ENCODE measurements at places on chromosomes 3 and 15.

- no peak for DNase-seq
These were observed 12.1 kb upstream of the CTSH start for GRCh38 chr15:78956937-78957336.

DNA sequence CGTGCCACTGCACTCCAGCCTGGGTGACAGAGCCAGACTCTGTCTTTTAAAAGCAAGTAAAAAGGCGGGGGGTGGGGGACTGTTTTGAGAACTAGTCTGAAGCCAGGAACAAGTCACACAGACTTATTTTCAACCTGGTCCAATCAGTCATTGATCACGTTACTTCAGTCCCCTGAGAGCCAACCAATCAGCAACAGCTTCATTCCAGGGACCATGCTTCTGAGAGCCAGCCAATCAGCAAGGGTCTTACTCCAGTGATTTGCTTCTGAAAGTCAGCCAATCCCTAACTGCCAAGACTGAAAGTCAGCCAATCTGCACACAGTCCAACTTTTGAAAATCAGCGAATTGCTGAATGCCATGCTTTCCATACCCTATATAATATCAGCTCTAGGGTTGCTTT, 48.6 kb upstream of the C15orf39 start:
- DNase-seq, result no peak

- no peak for DNase-seq
These were observed 682.1 kb upstream of the CFAP20DC start for GRCh38 chr3:59731943-59732342.

DNA sequence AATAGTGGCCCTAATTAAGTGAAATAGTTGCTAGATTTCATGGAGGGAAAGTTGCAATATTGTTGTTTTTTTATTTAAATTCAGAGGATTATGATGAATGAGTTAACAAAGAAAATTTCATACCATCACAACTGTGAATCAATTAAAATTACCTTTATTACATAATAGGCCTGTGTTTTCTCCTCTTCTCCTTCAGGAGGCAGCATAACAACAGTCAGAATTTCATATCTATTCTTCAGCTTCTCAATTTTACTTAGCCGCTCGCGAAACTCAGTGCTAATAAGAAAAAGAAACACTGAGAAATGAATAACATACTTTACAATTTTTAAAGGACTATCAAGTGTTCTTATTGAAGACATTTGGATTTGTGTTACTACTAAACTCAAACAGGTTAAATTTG, 29.4 kb downstream of the TTC14 start:
- DNase-seq, result no peak

DNA sequence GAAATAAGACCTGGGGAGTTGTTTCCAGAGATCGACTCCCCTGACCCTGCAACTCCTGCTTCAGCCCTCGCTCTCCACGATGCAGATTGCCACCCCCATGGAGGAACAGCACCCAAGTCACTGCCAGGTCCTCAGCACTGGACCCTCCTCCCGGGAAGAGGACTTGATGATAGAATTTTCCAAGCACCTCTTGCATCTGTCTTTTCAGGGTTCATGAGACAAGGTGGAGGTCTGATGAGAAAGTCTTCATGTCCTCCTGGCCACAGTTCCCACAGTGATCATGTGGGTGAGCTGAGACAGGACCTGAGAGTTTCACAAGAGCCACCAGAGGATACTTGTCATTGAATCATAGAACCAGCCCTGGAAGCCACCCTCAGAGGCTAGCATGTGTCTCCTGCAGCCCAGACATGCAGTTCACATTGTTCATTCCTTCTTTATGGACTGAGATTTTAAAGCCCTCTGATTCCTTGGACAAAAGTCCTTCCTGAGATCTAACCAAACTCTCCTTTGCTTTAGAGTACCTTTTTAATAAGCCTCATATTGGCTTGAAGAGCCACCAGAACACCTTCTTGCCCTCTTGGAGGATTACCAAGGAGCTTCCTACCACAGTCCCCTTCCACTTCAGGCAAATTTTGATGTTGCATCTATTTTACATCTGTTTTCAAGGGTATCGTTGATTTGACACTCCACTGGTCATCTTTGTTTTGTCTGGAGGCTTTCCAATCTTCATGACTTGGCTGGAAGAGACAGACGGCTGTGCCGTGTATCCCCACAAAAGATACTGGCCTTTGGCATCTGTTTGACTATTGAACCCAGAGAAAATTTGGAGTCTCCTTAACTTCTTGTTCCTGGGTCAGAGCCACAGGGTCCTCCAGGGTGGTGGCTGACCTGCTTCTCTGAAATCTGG, 224.8 kb upstream of the BHLHE40 start:
- no peak for DNase-seq

DNA sequence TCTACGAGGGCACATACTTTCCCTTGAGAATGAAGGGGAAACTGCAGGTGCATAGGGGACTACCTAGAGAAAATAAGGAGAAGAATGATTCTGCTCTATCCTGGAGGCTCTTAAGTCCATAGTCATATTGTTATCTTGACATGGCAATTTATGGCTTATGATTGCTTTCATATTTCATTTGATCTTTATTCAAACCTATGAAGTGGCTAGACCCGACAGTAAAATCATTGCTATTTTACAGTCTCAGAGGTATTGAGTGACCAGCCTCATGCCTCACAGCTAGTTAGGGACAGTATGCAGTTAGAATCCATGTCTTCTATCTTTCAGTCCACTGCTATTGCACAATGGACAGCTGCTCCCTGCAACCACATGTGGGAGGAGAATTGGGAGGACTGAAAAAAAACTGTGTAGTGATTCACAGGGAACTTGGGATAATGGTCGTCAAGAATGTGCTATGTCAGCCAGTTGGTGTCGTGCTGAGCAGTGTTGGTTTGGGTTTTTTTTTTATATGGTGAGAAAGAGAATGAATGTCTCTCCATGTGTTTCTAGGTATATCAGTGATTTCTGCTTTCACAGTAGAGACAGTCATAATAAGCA, 63.2 kb upstream of the SPPL2A start:
- no peak for DNase-seq

- DNase-seq, result no peak
These were observed 59.1 kb downstream of the SENP7 start for GRCh38 chr3:101453961-101454360.

- no peak for DNase-seq
These were observed 178.9 kb downstream of the POLR2M start for GRCh38 chr15:57885435-57885834.

DNA sequence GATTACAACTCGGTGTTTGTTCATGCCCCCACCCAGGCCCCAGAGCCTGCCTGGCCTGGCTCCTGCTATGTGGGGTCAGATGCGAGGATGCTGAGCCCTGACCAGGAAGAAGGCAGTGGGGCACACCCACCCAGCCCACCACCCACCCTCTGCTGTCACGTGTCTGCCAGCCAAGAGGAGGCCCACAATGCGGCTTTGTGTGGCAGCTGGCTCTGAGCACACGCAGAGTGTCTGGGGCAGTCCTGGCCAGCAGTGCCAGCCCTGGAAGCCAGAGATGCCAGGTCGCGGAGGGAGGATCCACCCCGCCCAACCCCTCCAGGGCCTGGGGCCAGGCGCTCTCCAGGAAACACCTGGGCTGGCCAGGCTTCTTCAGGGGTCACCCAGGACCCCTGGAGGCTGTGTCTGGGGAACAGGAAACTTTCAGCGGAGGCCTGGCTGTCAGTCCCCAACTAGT, 26.4 kb upstream of the KLF13 start:
- DNase-seq, result no peak

GRCh38 chr3:194824701-194825111, 139.0 kb downstream of the FAM43A start:
- DNase-seq, result no peak

DNA sequence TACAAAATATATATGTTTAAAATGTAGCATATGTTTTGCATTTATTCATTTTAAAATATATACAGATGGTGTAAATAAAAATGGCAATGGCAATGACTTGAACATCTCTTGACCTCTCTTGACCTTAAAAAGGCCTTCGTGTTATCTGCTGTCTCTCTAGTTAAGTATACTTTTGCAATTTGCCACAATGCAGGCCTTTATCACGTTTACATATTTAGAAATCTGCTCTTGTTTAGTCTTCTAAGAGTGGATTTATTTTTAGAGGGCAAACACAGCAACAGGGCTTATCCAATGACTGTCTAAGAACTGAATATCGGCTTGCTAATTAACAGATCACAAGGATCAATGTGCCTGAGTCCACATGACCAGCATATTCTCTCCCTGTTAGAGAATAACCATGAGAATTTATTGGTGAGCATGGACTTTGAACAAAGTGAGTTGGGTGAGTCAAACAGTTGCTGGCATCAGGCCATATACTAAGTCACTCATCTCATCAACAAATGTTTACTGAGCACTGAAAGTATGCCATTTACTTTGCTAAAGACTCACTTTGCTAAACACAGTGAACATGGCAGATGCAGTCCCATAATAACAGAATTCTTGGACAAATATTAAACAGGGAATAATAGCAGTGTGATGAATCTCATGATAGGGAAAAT, 48.2 kb downstream of the MDFIC2 start:
- no peak for DNase-seq

Data from activated CD8-positive, alpha-beta memory T cell treated with anti-CD3 and anti-CD28 coated beads for 1 hour (primary cell).